ENCODE measurements at places on chromosomes 5 and 9. TPM values are rescaled to one million over a fixed set of nuclear protein-coding genes. Genes with fewer than 3 reads are reported as not detected.

DNA sequence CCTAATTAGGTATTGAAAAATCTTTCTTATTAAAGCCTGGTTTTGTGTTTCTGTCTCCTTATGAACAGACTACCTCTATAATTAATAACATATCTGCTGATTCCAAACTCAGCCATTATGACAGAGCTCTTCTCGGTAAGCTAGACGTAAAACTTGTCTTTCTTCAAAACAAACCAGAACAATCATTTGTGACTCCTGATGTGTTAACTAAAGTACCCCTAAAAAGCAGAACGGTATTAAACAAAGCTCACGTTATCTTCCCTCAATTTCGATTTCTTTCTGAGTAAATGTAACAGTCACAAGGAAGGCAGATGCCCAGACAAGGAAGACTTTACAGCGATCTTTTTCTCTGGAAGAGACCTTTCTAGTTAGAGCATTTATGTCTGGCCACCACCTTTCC lies 1.8 kb downstream of the SEMA5A start:
- DNase-seq: no peak

- DNase-seq: no peak
Observed at GRCh38 chr5:140509898-140510297, 37.6 kb upstream of the EIF4EBP3 start.

GRCh38 chr9:38041564-38042243 lies 27.3 kb downstream of the SHB start:
- DNase-seq: no peak

GRCh38 chr5:26700759-26701384 lies 337.5 kb downstream of the CDH9 start:
- no peak for DNase-seq

- no peak for DNase-seq
Observed at GRCh38 chr9:12538842-12539579, 154.2 kb upstream of the TYRP1 start.

GRCh38 chr5:38071831-38072694 lies 186.3 kb upstream of the EGFLAM start:
- no peak for DNase-seq

DNA sequence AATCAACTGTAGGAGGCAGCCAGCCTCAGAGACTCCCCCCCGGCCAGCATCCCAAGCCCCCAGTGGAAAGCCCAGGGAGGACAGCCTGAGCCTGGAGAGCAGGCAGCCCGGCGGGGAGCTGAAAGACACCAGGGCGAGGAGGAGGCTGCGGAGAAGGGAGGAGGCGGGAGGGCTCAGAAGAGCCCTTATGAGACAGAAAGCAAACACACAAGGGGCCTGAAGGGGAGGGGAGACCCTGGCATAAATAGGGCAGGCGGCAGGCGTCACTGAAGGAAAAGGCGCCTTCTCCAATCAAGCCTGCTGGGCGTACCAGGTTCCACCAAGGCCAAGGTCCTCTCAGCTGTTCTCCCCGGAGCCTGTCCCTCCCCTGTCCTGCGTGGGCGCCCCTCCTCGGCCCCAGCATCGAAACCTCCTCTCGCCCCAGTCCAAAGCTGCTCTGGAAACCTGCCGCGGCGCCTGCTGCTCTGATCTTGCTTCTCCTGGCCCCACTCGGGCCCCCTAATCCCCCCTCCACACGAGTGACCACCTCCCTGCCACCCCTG lies 1.3 kb downstream of the SLC9A3 start:
- no peak for DNase-seq

DNA sequence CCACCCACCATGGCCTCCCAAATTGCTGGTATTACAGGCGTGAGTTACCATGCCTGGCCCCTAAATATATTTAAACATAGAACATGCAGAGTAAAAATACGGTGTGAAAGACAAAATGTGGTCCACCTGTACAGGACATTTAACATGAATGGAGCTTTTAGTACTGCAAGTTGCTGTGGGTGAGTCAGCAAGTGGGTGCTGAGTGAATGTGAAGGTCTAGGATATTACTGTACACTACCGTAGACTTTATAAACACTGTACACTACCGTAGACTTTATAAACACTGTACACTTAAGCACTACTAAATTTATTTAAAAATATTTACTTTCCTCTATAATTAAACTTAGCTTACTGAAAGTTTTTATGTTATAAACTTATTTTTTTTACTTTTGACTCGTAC lies 317.8 kb downstream of the PRDM9 start:
- DNase-seq: no peak

DNA sequence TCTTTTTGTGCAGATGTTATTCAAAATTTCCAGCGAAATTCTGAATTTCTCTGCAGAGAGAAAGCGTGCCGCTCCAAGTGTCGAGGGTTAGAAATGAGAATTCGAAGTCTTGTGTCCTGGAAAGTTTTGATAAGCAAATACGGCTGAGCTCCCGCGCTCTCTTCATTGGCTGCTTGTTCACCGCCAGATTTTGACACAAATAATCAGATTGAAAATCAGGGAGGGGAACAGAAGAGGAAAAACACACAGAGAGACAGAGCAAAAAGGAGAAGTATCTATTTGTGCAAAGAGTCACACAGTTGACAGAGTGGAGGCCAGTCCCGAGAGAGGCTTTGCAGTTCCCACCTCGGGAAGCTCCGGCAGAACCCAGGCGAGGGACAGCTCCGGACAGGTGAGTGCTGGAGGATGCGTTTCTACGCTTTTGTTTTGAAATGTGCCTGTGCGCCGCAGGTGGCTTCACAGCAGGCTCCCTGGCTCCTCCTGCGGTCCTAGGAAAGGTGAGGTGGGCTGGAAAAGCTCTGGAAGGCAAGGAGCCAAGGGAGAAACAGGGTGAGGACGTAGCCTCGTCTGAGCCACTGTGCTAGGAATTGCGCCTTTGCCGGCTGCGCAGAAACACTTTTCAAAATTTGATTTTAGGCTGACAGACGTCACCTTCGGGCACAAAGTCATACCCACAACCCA lies at the start of gene GFI1B:
Gene GFI1B (plus strand): TSS at position 244 of the 681 bp plus-strand sequence. CDS start 7,985 bp downstream, outside the sequence.
- DNase-seq: peak; percentile 20

DNA sequence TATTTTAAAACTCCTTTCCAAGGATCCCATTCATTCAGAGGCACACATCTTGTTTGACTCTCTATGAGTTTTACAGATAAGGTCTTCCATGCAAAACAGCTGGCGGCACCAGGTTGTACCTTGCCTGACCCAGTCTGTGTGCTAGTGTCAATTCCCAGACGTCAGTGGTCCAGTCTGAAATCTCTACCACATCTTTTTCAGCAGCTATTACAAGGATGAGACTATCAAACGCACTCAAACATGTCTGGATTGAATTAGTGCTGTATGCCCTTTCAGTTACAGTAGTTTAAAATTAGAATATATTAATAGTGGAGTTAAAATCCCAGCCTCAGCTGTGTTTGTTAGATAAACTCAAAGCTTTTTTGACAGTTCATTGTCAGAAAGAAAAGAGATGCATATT lies 11.7 kb downstream of the CDC14B start:
- DNase-seq: no peak

- DNase-seq: no peak
Observed at GRCh38 chr9:110128664-110129329, 79.2 kb downstream of the C9orf152 start.

GRCh38 chr9:29741169-29741568 lies 2167.9 kb upstream of the C9orf72 start:
- no peak for DNase-seq

- DNase-seq: no peak
Observed at GRCh38 chr5:105726093-105726492, 1944.6 kb downstream of the EFNA5 start.

GRCh38 chr5:38753141-38753540 lies 92.7 kb upstream of the OSMR start:
- no peak for DNase-seq

GCNT1 gene
- 33.8 TPM for total RNA-seq

SLC6A18 gene
- not detected for total RNA-seq

DMRT3 gene
- total RNA-seq: not detected

FAM221B gene
- not detected for total RNA-seq

PAEP gene
- total RNA-seq: not detected

WDR31 gene
- total RNA-seq: 3.0 TPM

IL5 gene
- total RNA-seq: not detected

GDF9 gene
- total RNA-seq: 0.50 TPM

CRHBP gene
- 0.87 TPM for total RNA-seq

PPIC gene
- 79.8 TPM for total RNA-seq

IL13 gene
- not detected for total RNA-seq
